NCI-H187 (cell line): ENCODE measurements at places on chromosomes 2 and 18.

DNA sequence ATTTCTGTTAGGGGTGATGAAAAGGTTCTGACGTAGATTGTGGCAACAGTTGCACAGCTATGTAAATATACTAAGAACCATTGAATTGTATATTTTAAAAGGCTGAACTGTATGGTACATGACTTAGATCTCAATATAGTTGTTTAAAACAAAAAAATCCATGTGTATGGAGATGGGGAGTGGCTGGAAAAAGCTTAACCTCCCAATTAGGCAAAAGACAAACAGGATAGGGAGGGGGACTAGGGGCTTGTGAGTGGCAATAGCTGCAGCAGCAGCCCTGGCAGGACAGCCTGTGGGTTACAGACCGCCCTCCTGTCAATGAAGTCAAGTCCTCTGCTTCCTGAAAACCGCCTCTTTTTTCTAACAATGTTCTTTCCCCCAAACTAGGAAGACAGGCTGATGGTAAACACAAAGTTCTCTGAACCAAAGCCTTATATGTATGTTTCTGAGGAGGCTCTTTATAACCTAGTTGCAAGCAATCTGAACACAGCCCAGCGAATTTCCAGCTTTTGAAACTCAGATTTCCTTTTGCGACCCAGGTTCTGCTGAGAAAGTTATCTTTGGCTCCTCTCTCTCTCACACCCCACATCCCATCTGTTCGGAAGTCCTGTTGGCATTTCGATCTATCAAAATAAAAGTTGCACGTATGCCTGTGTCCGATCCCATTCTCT, 10.3 kb downstream of the ATP8B1 start:
- DNase-seq, result no peak

- DNase-seq, result no peak
Measured at GRCh38 chr2:74882299-74882687, 48.4 kb downstream of the HK2 start.

GRCh38 chr2:48250943-48251342, 279.0 kb upstream of the STON1 start:
- DNase-seq, result no peak

DNA sequence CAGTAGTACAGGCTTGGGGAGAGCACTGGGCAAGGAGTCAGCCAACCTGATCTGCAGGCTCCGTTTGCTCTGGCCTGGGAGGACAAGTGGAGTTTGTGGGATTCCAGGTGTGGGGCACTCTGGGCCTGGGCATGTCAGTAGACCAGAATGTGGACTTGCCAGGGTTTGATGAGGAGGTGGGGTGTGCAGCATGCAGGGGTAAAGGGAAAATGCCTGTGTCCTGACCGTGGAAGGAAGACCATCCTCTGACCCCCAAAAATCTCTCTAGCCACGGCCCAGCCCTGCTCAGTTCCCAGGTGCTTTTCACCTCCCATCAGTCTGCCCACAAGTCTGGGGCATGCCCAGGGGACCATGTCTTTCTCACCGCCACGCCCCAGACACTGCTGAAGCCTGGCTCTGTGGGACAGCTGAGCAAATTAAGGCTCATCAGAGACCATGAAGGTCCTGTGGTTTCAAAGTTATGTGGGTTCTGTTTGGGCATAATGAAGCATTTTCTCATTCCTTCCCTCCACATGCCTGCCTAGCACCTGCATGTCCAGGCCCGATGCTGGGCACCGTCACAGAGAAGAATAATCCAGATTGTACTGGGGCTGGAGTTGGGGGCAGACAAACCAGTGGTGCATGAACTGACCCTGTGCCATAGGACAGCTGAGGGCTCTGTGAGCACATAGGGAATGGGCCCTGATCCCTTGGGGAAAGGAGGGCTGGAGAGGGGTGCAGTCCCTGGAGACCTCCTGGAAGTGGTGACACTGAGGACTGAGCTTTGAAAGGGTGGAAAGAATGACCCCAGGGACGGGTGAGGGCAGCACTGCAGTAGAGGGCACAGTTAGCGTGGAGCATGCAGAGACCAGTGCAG, 6.5 kb upstream of the KCNF1 start:
- peak; percentile 19 for DNase-seq

GRCh38 chr18:65358306-65358705, 392.5 kb upstream of the CDH7 start:
- DNase-seq, result no peak
